ENCODE measurements at places on chromosomes 7 and 10. TPM values are rescaled to one million over a fixed set of nuclear protein-coding genes. Genes with fewer than 3 reads are reported as not detected.
A peak's percentile ranks its signal among the peaks of the same experiment; 100 is the strongest.

Gene CUZD1
- 1.9 TPM for total RNA-seq

GRCh38 chr10:4810092-4810491 lies 15.9 kb upstream of the AKR1E2 start:
- no peak overlapping the region for H3K27ac ChIP-seq
- no peaks in the 10 kb centered on the region for H3K4me1 ChIP-seq
- no peak overlapping the region for H3K4me3 ChIP-seq
- H3K36me3 ChIP-seq = no peaks in the 10 kb centered on the region
- H3K27me3 ChIP-seq = peaks cover 3% of the 10 kb centered on the region
- no peak for DNase-seq

GRCh38 chr7:21357151-21358097 lies 70.5 kb upstream of the SP4 start:
- no peaks in the 10 kb centered on the region for H3K27me3 ChIP-seq
- H3K4me3 ChIP-seq = no peak overlapping the region
- H3K4me1 ChIP-seq = peaks cover 79% of the 10 kb centered on the region
- peak overlapping the region; percentile 52 for H3K27ac ChIP-seq
- H3K36me3 ChIP-seq = no peaks in the 10 kb centered on the region
- DNase-seq = no peak

- peaks cover 8% of the 10 kb centered on the region for H3K36me3 ChIP-seq
- H3K27ac ChIP-seq = no peak overlapping the region
- no peak for DNase-seq
These were observed 8.6 kb downstream of the LZTS2 start for GRCh38 chr10:101007915-101008822.

DNA sequence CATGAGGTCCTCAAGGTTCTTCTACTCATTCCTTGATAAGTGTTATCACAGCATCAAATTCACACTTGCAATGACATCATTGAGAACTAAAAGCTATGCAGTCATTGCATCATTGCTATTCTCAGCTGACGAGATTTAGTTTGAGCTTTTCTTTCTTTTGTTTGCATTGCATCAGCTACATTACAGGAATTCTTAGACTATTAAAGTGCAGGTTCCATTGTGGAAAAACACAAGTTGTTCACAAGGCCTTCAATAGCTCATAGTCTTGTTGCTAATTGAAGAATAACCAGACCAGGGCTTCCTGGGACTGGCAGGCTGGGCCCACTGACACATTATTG lies 139.3 kb downstream of the CXCL12 start:
- no peaks in the 10 kb centered on the region for H3K36me3 ChIP-seq
- H3K4me1 ChIP-seq = no peaks in the 10 kb centered on the region
- H3K27ac ChIP-seq = no peak overlapping the region
- DNase-seq = no peak
- H3K27me3 ChIP-seq = no peaks in the 10 kb centered on the region
- no peak overlapping the region for H3K4me3 ChIP-seq

DNA sequence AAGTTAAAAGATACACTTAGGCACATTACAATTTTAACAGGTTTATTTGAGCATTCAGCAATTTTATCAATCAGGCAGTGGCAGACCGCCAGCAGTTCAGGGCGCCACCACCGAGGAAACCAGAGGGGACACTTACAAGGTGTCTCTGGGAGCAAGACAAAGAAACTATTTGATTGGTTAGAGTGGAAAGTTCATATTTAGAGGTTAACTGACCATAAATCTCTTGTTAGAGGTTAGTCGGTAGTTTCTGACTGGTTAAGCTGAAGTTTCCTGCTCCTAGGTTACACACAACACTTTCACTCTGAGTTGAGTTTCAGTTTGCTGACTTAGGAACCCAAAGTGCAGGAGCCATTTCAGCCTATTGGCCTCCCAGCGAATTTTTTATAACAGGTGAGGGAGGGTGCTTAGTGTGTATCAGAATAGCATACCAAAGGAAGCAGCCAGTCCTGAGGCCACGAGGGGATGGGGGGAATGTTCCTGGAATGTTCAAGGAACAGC lies 10.8 kb upstream of the PVRIG start:
- no peaks in the 10 kb centered on the region for H3K36me3 ChIP-seq
- peak overlapping the region; percentile 33 for H3K4me3 ChIP-seq
- DNase-seq = peak; percentile 82
- H3K27ac ChIP-seq = no peak overlapping the region
- no peaks in the 10 kb centered on the region for H3K27me3 ChIP-seq

- H3K4me3 ChIP-seq = no peak overlapping the region
- peaks cover 4% of the 10 kb centered on the region for H3K27me3 ChIP-seq
- no peak overlapping the region for H3K27ac ChIP-seq
- DNase-seq = no peak
- H3K4me1 ChIP-seq = no peaks in the 10 kb centered on the region
These were observed 5.0 kb downstream of the AKR1B10 start for GRCh38 chr7:134532180-134532953.

GRCh38 chr10:49277973-49278372 lies 21.0 kb upstream of the C10orf71 start:
- H3K27ac ChIP-seq = no peak overlapping the region
- H3K4me3 ChIP-seq = no peak overlapping the region
- no peaks in the 10 kb centered on the region for H3K36me3 ChIP-seq
- DNase-seq = no peak

GRCh38 chr10:75542084-75542483 lies 110.7 kb downstream of the LRMDA start:
- no peak overlapping the region for H3K4me3 ChIP-seq
- H3K4me1 ChIP-seq = no peaks in the 10 kb centered on the region
- peaks cover 6% of the 10 kb centered on the region for H3K27me3 ChIP-seq
- no peak for DNase-seq
- H3K27ac ChIP-seq = no peak overlapping the region
- no peaks in the 10 kb centered on the region for H3K36me3 ChIP-seq

GRCh38 chr7:53983480-53983879 lies 558.7 kb upstream of the VSTM2A start:
- H3K4me1 ChIP-seq = no peaks in the 10 kb centered on the region
- no peaks in the 10 kb centered on the region for H3K36me3 ChIP-seq
- no peak overlapping the region for H3K27ac ChIP-seq
- no peak overlapping the region for H3K4me3 ChIP-seq
- DNase-seq = no peak

GRCh38 chr7:11638011-11638774 lies 193.8 kb downstream of the THSD7A start:
- H3K27me3 ChIP-seq = no peaks in the 10 kb centered on the region
- no peak for DNase-seq
- H3K4me1 ChIP-seq = no peaks in the 10 kb centered on the region
- no peaks in the 10 kb centered on the region for H3K36me3 ChIP-seq
- no peak overlapping the region for H3K27ac ChIP-seq

DNA sequence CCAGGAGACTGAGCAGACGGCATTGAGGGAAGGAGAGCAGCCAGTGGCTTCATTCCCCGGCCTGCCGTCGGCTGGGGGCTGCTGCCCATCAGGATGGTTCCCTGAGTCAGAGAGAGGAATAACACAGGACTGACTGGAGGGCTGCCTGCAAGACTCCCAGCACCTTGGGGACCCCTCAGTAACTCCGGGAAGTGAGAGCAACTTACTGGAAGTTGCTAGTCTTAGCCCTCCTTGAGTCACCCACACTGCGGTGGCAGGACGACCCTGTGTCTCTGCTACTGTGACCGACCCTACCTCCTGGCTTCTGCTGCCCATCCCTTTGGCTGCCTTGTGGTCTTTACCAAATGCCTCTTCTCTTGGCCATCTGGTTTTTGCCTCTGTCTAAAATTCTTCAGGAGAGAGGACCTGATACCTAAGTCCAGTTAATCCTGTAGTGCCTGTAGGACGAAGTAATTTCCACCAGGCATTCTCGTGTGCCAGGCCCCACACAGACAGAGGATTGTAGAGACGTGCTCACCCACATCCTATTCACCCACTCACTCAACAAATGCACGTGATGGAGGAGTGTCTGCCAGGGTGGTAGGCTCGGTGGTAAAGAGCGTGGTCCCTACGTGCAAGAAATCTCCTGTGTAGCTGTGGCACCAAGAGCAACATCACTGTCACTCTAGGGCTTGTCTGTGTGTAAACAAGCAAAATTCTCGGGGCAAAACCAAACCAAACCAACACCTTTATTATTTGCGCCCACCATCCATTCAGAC lies 156.5 kb downstream of the PRKCQ start:
- no peaks in the 10 kb centered on the region for H3K4me1 ChIP-seq
- peaks cover 28% of the 10 kb centered on the region for H3K36me3 ChIP-seq
- H3K4me3 ChIP-seq = no peak overlapping the region
- H3K27me3 ChIP-seq = no peaks in the 10 kb centered on the region
- no peak for DNase-seq
- no peak overlapping the region for H3K27ac ChIP-seq

GRCh38 chr7:126715076-126715475 lies 537.7 kb downstream of the GRM8 start:
- no peaks in the 10 kb centered on the region for H3K27me3 ChIP-seq
- H3K4me1 ChIP-seq = no peaks in the 10 kb centered on the region
- H3K4me3 ChIP-seq = no peak overlapping the region
- no peak overlapping the region for H3K27ac ChIP-seq

- H3K4me3 ChIP-seq = peak within 1 kb of the TSS; percentile 95
- no peaks in the 10 kb centered on the region for H3K36me3 ChIP-seq
- H3K4me1 ChIP-seq = peaks cover 30% of the 10 kb centered on the region
- H3K27me3 ChIP-seq = no peaks in the 10 kb centered on the region
- H3K27ac ChIP-seq = peak within 1 kb of the TSS; percentile 90
- DNase-seq = peak; percentile 93
These were observed at the start of gene AKAP9 for GRCh38 chr7:91940572-91941341. TSS of gene AKAP9 (plus strand) at chr7:91940862. CDS start at chr7:91941100, 238 bp downstream.

DNA sequence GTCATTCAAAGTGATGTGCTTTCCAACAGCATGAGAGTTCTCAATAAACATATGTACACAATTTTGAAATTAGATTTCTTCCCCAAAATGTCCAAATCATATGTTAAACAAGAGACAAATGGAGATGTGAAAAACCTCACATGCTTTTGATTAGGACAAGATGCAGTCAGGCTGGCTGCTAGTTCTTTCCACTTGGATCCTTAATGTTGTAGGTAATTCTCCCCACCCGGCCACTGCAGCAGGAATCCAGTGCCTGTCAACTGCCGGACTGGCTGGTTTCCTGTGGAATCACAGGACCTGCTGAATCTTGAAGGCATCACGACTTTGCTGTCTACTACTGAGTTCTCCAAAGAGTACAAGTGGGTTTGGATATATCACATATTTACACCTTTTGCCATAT lies 138.6 kb upstream of the AKR1E2 start:
- no peak for DNase-seq
- H3K27me3 ChIP-seq = peaks cover 1% of the 10 kb centered on the region
- H3K4me1 ChIP-seq = no peaks in the 10 kb centered on the region
- H3K27ac ChIP-seq = no peak overlapping the region
- H3K36me3 ChIP-seq = no peaks in the 10 kb centered on the region

GRCh38 chr7:1136841-1137516 lies 23.0 kb downstream of the ZFAND2A start:
- peak overlapping the region; percentile 78 for H3K4me3 ChIP-seq
- no peaks in the 10 kb centered on the region for H3K27me3 ChIP-seq
- no peak for DNase-seq
- no peaks in the 10 kb centered on the region for H3K36me3 ChIP-seq
- H3K4me1 ChIP-seq = peaks cover 16% of the 10 kb centered on the region
- H3K27ac ChIP-seq = no peak overlapping the region

- DNase-seq = no peak
- H3K36me3 ChIP-seq = no peaks in the 10 kb centered on the region
- no peak overlapping the region for H3K4me3 ChIP-seq
- no peak overlapping the region for H3K27ac ChIP-seq
These were observed 161.9 kb downstream of the TCERG1L start for GRCh38 chr10:131149586-131149985.

GRCh38 chr10:120460776-120461175 lies 3.7 kb downstream of the PLPP4 start:
- H3K36me3 ChIP-seq = no peaks in the 10 kb centered on the region
- no peak overlapping the region for H3K4me3 ChIP-seq
- peaks cover 12% of the 10 kb centered on the region for H3K27me3 ChIP-seq
- H3K4me1 ChIP-seq = no peaks in the 10 kb centered on the region
- no peak for DNase-seq
- H3K27ac ChIP-seq = no peak overlapping the region

DNA sequence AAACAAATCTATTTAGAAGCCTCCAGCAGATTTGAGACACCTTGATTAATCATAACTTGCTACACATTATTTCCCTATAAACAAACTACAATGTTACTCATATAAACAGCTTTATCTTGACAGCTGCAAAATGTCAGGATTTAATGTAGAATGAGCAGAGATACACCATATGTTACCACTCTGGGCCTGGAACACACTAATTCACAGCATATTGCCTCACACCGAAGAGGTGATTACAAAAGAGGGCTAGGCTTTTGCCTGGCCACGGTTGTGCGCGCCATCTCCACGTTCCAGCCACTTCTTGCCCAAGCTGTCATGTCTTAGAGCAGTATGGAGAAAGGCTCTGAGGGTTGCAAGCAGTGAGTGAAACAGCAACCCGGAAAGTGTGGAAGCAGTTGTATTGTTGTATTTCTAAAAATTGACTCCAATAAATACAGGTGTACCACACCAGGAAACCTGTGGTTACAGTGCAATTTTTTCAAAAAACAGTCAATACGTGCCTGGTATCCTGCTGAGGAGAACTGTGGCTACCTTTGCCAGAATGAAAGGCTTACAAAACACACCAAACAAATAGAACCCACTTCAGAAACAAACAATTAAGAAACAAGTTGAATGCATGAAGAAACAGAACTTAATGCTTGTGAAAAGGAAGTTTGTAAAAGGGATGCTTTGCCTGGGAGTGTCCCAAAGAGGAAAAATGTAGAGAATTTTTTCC lies 498.1 kb downstream of the PLXNA4 start:
- DNase-seq = no peak
- H3K27ac ChIP-seq = no peak overlapping the region
- H3K36me3 ChIP-seq = no peaks in the 10 kb centered on the region
- no peaks in the 10 kb centered on the region for H3K4me1 ChIP-seq
- no peak overlapping the region for H3K4me3 ChIP-seq
- H3K27me3 ChIP-seq = peaks cover 3% of the 10 kb centered on the region

GRCh38 chr7:80186721-80187120 lies 52.1 kb downstream of the GNAI1 start:
- DNase-seq = no peak
- H3K36me3 ChIP-seq = no peaks in the 10 kb centered on the region
- no peaks in the 10 kb centered on the region for H3K4me1 ChIP-seq
- no peak overlapping the region for H3K4me3 ChIP-seq

DNA sequence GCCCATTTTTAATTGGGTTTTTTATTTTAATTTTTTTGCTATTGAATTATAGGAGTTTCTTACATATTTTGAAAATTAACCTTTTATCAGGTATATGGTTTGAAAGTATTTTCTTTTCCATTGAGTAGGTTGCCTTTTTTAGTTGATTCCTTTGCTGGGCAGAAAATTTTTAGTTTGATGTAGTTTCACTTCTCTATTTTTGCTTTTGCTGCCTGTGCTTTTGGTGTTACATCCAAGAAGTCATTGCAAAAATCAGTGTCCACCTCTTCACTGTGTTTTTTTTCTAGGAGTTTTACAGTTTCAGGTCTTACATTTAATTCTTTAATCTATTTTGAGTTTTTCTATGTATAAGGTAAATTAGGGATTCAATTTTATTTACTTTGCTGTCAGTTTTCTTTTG lies 129.8 kb upstream of the FERD3L start:
- no peak overlapping the region for H3K4me3 ChIP-seq
- no peak for DNase-seq

GRCh38 chr10:101481256-101481655 lies 106.8 kb downstream of the POLL start:
- DNase-seq = no peak
- H3K36me3 ChIP-seq = peaks cover 4% of the 10 kb centered on the region
- no peak overlapping the region for H3K4me3 ChIP-seq
- H3K27ac ChIP-seq = no peak overlapping the region
- no peaks in the 10 kb centered on the region for H3K4me1 ChIP-seq
- H3K27me3 ChIP-seq = no peaks in the 10 kb centered on the region

- H3K27me3 ChIP-seq = no peaks in the 10 kb centered on the region
- no peaks in the 10 kb centered on the region for H3K4me1 ChIP-seq
- no peak for DNase-seq
- H3K27ac ChIP-seq = no peak overlapping the region
- H3K4me3 ChIP-seq = no peak overlapping the region
- no peaks in the 10 kb centered on the region for H3K36me3 ChIP-seq
These were observed 374.8 kb upstream of the AKR1E2 start for GRCh38 chr10:4450981-4451908.
